ENCODE measurements at places on chromosomes 16 and 17. TPM values are rescaled to one million over a fixed set of nuclear protein-coding genes. Genes with fewer than 3 reads are reported as not detected.

DNA sequence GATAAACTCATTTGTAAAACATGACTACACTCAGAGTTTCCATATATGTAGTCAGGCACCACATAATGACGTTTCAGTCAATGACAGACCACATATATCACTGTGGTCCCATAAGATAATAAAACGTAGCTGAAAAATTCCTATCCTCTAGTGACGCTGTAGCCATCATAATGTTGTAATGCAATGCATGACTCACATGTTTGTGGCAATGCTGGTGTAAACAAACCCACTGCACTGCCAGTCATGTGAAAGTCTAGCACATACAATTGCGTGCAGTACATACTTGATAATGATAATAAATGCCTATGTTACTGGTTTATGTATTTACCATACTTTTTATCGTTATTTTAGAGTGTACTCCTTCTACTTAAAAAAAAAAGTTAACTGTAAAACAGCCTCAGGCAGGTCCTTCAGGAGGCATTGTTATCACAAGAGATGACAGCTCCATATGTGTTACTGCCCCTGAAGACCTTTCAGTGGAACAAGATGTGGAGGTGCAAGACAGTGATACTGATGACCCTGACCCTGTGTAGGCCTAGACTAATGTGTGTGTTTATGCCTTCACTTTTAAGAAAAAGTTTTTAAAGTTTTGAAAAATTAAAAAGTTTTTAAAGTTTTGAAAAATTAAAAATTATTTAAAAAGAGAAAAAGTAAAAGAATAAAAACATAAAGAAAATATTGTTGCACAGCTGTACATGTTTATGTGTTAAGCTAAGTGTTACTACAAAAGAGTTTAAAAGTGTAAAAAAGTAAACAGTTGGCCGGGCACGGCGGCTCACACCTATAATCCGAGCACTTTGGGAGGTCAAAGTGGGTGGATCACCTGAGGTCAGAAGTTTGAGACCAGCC is 9.0 kb downstream of the STAT5B start:
- H3K27me3 ChIP-seq = no peaks in the 10 kb centered on the region
- peaks cover 76% of the 10 kb centered on the region for H3K4me1 ChIP-seq
- H3K4me3 ChIP-seq = peak overlapping the region; percentile 87
- peak overlapping the region; percentile 99 for H3K27ac ChIP-seq
- H3K36me3 ChIP-seq = peaks cover 5% of the 10 kb centered on the region

- peaks cover 17% of the 10 kb centered on the region for H3K36me3 ChIP-seq
- H3K27me3 ChIP-seq = no peaks in the 10 kb centered on the region
- DNase-seq = peak; percentile 87
- peaks cover 31% of the 10 kb centered on the region for H3K4me1 ChIP-seq
These were observed at the start of gene EVI2A for GRCh38 chr17:31321481-31321880. EVI2A (minus strand) TSS chr17:31321622; CDS start chr17:31319013, 2,609 bp downstream.

- H3K36me3 ChIP-seq = no peaks in the 10 kb centered on the region
- DNase-seq = no peak
- H3K27me3 ChIP-seq = no peaks in the 10 kb centered on the region
- H3K4me3 ChIP-seq = no peak overlapping the region
- H3K27ac ChIP-seq = no peak overlapping the region
- no peaks in the 10 kb centered on the region for H3K4me1 ChIP-seq
These were observed 21.8 kb downstream of the RAB11FIP4 start for GRCh38 chr17:31413081-31413799.

GRCh38 chr16:77680496-77680895 is 41.8 kb upstream of the NUDT7 start:
- H3K4me1 ChIP-seq = no peaks in the 10 kb centered on the region
- H3K4me3 ChIP-seq = no peak overlapping the region
- H3K36me3 ChIP-seq = no peaks in the 10 kb centered on the region
- no peak overlapping the region for H3K27ac ChIP-seq
- DNase-seq = no peak

- no peak for DNase-seq
- no peak overlapping the region for H3K4me3 ChIP-seq
These were observed 32.2 kb downstream of the ACTG1 start for GRCh38 chr17:81480140-81481072.

DNA sequence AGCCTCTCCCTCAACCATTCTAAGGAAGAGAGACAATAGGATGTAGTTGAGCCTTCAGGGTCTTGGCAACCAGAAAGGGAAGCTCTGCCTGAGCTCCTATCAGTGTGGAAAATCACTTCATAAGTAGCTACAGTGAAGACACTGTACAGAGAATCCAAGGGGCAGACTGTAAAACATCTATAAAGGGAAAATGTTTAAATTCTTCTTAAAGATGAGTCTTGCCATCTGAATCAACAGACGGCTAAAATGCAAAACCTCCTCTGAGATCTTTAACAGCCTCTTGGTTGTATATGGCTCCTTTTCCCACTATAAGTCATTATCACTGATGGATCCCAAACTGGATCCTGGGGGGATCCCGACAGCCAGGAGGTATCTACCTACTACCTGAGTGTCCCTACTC is 239.2 kb upstream of the SOX9 start:
- H3K4me1 ChIP-seq = no peaks in the 10 kb centered on the region
- no peak for DNase-seq
- no peaks in the 10 kb centered on the region for H3K27me3 ChIP-seq
- no peaks in the 10 kb centered on the region for H3K36me3 ChIP-seq
- H3K4me3 ChIP-seq = no peak overlapping the region

DNA sequence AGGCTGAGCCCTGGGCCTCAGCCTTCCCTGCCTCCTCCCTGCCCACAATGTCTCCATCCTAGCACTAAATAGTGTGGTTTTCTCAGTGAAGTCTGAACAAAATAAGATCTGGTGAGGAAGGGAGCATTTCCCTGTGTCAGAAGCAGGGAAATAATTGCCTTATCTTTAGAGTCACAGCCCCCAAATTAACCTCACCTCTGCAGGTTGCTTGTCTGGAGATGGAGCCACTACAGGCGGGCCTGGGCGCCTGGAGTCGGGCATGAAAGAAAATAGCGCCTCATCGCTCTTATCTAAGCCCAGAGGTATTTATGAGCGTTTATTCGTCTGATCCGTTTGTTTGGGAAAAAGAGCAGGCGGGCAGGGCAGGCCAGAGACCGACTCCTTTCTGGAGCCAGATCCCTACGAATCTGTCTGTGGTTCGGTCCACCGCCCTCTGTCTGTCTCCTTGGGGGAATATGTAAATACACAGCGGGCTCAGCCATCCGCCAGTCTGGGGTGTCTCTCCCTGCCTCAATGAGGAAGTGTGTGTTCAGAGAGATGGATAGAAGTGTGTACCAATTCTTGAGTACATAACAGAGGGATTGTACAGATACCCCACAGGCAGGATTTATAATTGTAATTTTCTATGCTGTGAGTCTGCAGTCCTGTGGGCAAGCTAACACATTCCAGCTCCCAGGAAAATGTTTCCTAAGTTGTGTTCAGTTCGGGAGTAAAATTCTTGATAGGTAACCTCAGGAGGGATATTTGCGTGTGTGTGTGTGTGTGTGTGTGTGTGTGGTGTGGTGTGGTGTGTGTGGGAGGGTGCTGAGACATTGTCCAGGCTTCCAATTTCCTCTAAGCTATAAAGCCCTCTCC is 4.3 kb downstream of the HOXB6 start:
- H3K4me1 ChIP-seq = peaks cover 41% of the 10 kb centered on the region
- DNase-seq = no peak
- H3K4me3 ChIP-seq = no peak overlapping the region
- no peak overlapping the region for H3K27ac ChIP-seq
- H3K27me3 ChIP-seq = peaks cover 98% of the 10 kb centered on the region

GRCh38 chr17:2931876-2932275 is 131.5 kb downstream of the OR1D5 start:
- no peak overlapping the region for H3K27ac ChIP-seq
- H3K4me3 ChIP-seq = no peak overlapping the region
- H3K27me3 ChIP-seq = no peaks in the 10 kb centered on the region
- H3K4me1 ChIP-seq = peaks cover 4% of the 10 kb centered on the region
- H3K36me3 ChIP-seq = no peaks in the 10 kb centered on the region

- no peaks in the 10 kb centered on the region for H3K27me3 ChIP-seq
- H3K36me3 ChIP-seq = no peaks in the 10 kb centered on the region
- peaks cover 4% of the 10 kb centered on the region for H3K4me1 ChIP-seq
These were observed 110.7 kb upstream of the NOL11 start for GRCh38 chr17:67606896-67607604.

DNA sequence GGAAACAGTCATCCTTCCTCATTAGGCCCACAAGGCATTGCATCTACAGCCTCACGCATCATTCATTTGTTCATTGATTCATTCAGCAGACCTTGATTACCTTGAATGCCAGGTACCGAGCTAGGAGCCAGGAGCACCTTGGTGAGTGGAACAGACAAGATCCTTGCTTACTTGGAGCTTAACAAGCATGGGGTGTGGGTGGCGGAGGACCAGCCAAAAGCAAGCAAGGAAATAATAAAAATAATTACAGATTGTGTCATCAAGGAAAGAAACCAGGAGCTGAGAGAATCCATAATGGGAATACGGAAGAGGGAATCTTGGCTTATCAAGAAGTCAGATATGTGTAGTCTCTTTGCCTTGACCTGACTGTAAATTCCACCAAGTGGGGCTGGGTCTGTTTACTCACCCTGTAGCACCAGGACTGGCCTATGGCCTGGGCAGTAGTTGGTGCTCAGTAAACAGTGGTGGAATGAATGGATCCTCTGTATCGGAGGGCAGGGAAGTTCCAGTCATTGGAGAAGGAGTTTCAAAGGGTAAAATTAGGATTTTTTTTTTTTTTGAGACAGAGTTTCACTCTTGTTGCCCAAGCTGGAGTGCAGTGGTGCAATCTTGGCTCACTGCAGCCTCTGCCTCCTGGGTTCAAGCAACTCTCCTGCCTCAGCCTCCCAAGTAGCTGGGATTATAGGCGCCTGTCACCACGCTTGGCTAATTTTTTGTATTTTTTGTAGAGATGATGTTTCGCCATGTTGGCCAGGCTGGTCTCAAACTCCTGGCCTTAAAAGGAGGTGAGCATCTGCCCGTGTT is 157.7 kb downstream of the MSI2 start:
- no peaks in the 10 kb centered on the region for H3K27me3 ChIP-seq
- no peak overlapping the region for H3K4me3 ChIP-seq
- H3K36me3 ChIP-seq = peaks cover 6% of the 10 kb centered on the region
- no peak for DNase-seq
- peaks cover 30% of the 10 kb centered on the region for H3K4me1 ChIP-seq

DNA sequence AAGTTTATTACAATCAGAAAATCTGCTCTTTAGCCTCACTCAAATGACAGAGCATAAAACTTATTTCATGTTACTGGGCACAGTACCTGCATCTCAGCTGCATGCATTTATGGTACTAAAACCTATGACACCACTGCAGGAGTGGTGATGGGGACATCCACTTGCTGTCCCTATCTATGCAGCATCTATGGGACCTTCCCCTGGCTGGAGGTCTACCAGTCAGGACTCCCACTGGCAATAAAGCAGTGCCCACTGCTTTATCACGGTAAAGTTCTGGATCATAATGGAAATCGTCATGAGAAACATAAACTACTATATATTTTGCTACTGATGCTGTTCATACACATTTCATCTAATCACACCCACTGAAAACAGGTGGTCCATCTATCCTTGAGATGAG is 26.2 kb downstream of the NSMCE1 start:
- H3K27ac ChIP-seq = no peak overlapping the region
- no peak for DNase-seq
- peaks cover 89% of the 10 kb centered on the region for H3K4me1 ChIP-seq
- H3K36me3 ChIP-seq = peaks cover 18% of the 10 kb centered on the region
- no peaks in the 10 kb centered on the region for H3K27me3 ChIP-seq
- peak overlapping the region; percentile 75 for H3K4me3 ChIP-seq

- no peak overlapping the region for H3K4me3 ChIP-seq
- H3K36me3 ChIP-seq = peaks cover 2% of the 10 kb centered on the region
- no peak for DNase-seq
These were observed 65.2 kb downstream of the PIPOX start for GRCh38 chr17:29107933-29108822.

DNA sequence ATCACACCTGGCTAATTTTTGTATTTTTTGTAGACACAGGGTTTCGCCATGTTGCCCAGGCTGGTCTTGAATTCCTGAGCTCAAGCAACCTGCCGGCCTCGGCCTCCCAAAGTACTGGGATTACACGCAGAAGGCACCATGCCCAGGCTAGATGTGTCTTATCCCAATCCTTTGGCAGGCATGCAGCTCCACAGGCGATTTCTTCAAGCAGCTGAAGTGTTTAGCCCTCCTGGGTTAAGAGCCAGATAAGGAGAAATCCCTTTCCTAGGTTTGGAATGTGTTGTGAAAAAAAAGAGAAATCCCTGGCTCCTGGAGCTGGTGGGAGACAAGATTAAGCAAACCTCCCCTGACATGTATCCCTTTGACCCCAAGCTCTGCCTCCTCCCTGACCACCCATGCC is 2.1 kb upstream of the NHERF1 start:
- no peak for DNase-seq
- no peak overlapping the region for H3K4me3 ChIP-seq
- no peak overlapping the region for H3K27ac ChIP-seq
- H3K4me1 ChIP-seq = peaks cover 66% of the 10 kb centered on the region

DNA sequence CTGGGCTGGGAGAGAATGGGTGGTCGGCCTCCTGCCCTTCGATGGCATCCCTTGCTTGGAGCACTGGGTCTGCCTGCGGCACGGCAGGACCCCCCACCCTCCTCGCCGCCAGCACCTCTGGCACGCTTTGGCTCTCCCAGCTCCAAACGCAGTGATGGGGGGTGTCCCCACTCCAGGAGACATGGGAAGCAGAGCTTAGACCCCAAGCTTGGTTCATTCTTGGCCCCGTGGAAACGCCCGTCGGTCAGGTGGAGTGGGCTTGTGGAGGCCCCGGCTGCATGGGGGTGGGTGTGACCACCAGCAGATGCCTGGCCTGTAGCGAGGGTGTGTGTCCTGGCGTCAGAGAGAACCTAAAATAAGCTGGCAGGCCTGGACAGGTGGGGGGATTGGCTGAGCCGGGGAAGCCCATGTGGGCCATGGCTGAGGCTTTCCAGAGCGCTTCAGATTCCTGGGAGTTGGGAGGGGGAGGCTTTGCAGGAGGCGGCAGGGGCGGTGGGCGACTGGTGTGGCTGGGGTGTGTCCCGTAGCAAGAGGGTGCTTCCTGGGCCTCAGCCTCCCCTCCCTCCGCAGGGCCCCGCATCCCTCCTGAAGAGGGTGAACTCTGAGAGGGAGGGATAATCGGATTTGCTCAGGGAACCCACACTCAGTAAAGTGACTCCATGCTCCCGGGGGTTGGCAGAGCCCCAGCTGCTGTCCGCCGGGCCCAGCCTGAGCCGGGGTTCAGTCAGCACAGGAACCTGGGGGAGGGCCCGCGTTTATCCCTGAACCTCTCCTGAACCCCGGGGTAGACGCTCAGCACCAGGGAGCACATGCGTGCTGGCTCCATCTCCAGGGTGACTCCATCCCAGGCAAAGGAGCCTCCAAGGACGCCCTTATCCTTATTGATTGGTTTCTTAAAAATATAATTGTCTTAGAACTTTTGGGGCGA is 3.4 kb downstream of the CACNA1H start:
- peaks cover 7% of the 10 kb centered on the region for H3K27me3 ChIP-seq
- H3K27ac ChIP-seq = no peak overlapping the region
- no peaks in the 10 kb centered on the region for H3K36me3 ChIP-seq
- H3K4me3 ChIP-seq = no peak overlapping the region

LPO gene
- 0.31 TPM for total RNA-seq

SSTR5 gene
- total RNA-seq = not detected

USP31 gene
- 6.1 TPM for total RNA-seq

USH1G gene
- not detected for total RNA-seq

PRR35 gene
- total RNA-seq = 0.10 TPM

CTNS gene
- total RNA-seq = 12.1 TPM

SULT1A3 gene
- total RNA-seq = 20.1 TPM
